Right ventricle myocardium superior (tissue), 1 donor: ENCODE measurements at places on chromosomes 13 and 19. TPM values are rescaled to one million over a fixed set of nuclear protein-coding genes. Genes with fewer than 3 reads are reported as not detected.

The PLEKHF1 gene
- 39.9 TPM for total RNA-seq

The ADGRE3 gene
- total RNA-seq, result not detected

The PROZ gene
- not detected for total RNA-seq

DNA sequence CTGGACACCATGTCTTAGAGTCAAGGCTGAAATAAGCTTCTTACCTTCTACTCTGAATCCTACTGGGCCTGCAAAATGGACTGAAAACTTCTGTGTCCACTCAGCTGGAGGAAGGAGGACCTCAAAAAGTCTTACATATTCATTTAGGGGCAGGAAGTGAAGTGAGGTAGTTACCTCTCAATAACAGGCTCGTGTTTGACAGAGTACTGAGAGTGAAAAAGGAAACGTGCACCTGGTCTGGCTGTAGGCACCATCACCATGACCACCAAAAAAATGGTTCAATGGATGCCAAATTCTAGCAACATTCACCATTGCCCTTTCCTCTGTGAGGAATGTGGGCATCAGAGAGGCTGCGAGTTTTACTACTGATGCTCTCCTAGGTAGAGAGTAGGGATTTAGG is 176.2 kb downstream of the RFC3 start:
- no peak for DNase-seq

DNA sequence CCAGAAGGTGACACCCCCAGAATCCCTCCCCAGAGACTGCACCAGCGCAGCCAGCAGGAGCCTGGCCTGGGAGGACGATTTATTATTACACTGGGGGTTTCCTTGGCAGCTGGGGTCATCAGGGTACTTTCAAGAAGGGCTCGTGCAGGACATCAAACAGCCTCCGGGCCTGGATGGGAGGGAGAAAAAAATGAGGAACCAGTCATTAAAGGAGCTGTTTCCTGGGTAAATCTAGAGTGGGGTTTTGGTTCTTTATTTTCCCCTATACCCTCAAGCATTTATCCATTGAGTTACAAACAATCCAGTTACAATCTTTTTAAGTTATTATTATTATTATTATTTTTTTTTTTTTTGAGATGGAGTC is 3.1 kb downstream of the POLR1G start:
- no peak for DNase-seq

GRCh38 chr13:45120967-45121831 is 889 bp downstream of the GTF2F2 start:
- no peak for DNase-seq

DNA sequence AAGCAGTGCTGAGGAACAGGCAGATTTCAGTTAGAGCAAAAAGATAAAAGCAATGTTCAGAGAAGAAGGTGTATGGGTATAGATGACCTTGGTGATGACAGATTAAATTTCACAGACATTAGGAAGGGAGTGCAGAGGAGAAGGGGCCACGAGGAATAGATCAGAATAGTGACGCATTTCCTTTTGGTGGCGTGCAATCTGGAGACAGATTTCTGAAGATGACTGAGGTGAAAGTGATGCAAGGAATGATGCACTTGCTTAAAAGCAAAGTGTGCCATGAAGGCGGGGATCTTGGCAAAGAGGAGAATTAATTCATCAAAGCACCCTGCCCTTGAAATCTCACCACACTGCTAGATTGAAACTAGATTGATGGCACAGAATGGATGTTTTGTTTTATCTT is 202.4 kb downstream of the ITGBL1 start:
- DNase-seq, result no peak

DNA sequence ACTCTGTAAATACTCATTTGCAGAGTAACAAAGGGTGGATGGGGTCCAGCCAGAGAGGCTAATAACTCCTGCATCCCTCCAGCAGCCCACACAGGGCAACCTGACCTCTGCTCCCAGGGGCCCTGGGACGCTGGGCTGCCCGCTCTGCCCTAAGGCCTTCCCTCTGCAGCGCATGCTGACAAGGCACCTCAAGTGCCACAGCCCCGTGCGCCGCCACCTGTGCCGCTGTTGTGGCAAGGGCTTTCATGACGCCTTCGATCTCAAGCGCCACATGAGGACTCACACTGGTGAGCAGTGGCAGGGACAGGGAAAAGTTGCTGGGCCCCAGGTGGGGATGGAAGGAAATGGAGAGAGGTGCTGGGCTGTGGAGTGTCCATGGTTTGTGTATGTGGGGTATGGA is 1.7 kb downstream of the OVOL3 start:
- DNase-seq, result no peak
